ENCODE measurements at places on chromosomes 7 and 10.

DNA sequence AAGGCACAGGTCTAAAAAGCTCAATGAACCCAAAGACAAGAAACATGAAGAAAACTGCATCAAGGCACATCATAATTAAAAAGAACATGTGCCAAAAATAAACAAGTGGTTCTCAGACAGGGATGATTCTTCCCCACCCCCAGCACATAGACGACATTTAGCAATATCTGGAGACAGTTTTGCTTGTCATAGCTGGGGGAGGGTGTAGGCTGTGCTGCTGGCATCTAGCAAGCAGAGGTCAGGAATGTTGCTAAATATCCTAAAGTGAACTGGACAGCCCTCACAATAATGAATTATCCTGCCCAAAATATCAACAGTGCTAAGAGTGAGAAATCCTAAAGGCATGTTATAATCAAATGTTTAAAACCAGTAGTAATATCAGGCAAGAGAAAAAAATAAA, 122.6 kb downstream of the MICU1 start:
- DNase-seq = no peak

- no peak for DNase-seq
Observed at GRCh38 chr7:113796557-113796956, 122.3 kb downstream of the PPP1R3A start.

- DNase-seq = no peak
Observed at GRCh38 chr7:149685455-149685854, 87.9 kb downstream of the ZNF467 start.

DNA sequence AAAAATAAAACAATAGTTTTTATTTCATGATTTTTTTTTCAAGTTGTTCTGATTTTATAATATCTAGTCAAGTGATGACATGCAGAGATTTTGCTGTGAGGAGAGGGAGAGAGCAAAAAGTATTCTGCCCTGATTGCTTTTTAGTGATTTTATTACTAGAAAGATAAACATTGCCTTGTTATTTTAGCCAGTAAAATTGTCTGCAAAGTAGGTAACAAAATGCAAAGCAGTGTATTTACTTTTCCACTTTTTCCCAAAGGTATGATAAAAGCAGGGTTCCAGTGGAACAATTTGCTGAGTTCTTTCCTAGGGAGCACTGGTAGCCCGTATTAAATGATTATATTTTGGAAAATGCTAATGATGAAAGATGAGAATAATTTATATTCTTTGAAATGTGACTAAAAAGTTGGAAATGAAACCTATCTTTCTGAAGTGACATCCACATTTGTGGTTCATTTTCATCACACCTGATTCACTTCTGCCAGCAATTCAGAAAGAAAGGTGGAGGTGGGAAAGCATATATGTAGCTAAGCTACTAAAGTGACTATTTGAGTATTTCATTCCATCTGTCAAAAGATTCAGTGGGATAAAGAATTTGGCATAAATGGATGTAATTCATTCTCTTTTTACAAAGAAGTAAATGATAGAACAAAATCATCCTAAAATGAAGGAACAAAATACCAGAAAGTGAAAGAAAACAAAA, 300.3 kb downstream of the ADK start:
- no peak for DNase-seq

DNA sequence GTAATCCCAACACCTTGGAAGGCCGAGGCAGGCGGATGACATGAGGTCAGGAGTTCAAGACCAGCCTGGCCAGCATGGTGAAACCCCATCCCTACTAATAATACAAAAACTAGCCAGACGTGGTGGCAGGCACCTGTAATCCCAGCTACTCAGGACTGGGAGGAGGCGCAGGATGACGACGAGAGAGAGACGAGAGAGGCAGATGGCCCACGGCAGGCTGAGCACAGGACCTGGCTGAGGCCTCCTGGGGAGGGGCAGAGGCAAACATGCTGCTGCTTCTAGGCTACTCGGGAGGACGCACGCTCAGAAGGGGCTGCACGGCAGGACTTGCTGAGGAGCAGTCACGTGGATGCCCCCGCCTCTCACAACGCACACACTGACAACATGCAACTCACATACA, 22.4 kb downstream of the DIP2C start:
- DNase-seq = no peak

GRCh38 chr7:91942312-91942711, 1.6 kb downstream of the AKAP9 start:
- DNase-seq = no peak

DNA sequence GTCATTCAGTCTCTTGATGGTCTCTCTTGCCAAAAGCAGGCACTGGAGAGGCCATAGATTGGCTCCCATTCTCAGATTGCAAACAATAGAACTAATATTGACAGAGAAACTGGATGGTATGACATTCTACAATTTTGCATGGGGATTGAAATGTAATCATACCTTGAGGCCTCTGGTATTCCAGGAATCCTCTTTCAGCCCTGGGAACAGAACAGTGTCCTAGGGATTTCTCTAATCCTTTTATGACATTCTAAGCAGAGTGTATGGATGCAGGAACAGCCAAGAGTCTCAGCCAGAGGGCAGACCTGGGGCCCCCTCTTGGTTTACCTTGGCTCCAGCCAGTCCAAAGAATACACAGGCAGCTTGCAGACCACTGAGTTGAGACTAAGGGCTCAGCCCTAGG, 206.4 kb downstream of the KCNMA1 start:
- no peak for DNase-seq

DNA sequence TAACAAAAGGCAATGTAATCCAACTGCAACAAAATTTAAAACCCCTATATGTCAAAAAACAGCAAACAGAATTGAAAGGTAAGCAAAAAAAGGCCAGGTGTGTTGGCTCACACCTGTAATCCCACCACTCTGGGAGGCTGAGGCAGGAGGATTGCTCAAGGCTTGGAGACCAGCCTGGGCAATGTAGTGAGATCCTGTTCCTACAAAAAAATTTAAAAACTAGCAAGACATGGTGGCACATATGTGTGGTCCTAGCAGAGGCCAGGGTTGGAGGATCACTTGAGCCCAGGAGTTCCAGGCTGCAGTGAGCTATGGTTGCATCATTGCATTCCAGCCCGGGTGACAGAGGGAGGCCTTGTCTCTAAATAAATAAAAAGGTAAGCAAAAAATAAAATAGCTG, 212.1 kb upstream of the KLF14 start:
- no peak for DNase-seq

GRCh38 chr10:98431016-98431415, 15.7 kb downstream of the HPS1 start:
- no peak for DNase-seq

- DNase-seq = no peak
Observed at GRCh38 chr7:11650500-11650899, 181.5 kb downstream of the THSD7A start.

DNA sequence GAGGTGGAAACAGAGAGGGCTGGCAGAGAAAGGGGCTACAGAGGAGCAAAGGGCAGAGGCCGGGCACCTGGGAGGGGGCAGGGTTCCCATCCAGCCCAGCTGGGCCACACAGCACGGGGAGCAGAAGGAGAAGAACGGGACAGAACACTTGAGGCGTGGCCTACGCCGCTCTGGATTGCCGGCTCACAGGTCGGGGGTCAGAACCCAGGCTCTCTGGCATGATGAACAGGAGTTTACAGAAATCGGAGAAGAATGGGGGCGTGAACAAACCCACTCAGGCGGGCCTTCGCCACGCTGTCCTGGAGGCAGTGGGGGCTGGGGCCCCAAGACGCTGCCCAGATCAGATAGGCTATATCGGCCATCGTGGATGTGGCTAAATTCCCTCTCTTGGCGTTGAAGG, 362.2 kb upstream of the SHH start:
- no peak for DNase-seq

- no peak for DNase-seq
Observed at GRCh38 chr10:65346466-65346865, 1579.4 kb upstream of the LRRTM3 start.

DNA sequence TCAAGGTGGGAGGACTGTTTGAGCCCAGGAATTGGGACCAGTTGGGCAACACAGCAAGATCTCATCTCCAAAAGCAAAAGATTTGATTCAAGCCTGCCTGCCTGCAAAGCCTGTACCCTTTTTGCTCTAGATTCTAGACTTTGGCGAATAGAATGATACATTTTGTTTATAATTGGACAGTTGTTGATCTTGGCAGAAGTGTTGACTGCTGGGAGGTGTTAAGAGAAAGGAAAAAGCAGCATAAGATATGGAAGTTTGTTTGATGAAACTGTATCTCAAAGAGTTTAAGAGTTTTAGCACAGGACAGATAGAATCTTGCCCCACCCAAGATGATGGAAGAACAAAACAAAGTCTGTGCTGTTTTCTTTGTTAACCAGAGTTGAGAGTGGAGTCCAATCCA, 224.1 kb downstream of the AUTS2 start:
- no peak for DNase-seq

- DNase-seq = no peak
Observed at GRCh38 chr10:3750006-3750816, 34.8 kb downstream of the KLF6 start.

DNA sequence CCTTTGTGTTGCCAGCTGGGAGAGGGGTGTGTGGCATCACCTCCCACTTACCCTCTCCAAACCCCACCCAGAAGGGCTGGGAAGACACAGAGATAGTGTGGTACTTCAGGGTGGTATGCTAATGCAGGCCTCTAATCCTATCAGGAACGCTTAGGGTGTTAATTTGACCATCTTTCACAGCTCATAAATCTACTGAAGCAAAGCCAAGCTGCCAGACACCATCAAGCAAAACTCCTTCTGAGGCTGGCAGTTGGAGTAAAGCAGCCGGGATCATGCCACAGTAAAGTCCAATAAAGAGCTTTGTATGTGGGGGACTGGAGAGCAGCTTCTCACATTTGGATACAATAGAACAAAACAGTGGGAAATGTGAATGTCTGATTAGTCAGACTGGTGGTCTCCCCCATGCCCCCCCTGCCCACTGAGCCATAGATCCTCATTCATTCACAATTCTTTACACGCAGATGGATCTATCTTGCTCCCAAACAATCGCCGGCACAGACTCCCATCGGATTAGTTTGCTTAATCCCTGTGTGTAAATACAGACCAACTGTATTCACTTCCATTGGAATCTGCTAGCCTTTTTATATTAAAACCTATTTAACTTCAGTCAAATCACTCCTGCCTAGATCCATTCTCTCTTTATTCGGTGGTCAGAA, 29.6 kb downstream of the FGFBP3 start:
- DNase-seq = no peak

DNA sequence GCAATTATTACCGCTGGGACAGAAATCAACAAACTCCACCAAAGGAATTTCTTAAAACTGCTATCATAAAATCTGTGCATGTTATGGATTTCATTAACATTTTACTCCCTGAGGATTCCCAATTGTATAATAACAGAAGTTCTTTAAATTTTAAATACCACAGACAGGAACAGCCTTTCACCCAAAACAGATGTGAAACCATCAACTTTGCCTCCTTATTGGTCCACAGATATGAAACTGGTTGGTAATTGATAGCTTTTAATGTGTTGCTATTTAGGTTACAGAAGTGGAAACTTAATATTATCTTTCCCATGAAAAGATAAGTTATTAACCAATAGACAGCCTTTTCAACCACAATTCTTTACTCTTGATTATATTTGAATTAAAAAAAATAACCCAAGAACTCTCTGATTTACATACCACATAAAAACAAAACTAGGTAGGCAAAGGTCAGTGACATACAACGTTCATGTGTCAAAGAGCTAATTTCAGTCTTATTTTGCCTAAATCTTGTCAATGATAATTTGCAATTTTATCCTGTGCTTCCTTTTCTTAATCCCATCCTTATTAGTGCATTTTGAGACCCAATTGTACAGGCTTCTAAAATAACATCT, 90.0 kb downstream of the NRP1 start:
- DNase-seq = no peak

- DNase-seq = no peak
Observed at GRCh38 chr10:96292971-96293920, 11.0 kb upstream of the DNTT start.

GRCh38 chr7:75740846-75741497, 2.2 kb upstream of the HIP1 start:
- DNase-seq = no peak

DNA sequence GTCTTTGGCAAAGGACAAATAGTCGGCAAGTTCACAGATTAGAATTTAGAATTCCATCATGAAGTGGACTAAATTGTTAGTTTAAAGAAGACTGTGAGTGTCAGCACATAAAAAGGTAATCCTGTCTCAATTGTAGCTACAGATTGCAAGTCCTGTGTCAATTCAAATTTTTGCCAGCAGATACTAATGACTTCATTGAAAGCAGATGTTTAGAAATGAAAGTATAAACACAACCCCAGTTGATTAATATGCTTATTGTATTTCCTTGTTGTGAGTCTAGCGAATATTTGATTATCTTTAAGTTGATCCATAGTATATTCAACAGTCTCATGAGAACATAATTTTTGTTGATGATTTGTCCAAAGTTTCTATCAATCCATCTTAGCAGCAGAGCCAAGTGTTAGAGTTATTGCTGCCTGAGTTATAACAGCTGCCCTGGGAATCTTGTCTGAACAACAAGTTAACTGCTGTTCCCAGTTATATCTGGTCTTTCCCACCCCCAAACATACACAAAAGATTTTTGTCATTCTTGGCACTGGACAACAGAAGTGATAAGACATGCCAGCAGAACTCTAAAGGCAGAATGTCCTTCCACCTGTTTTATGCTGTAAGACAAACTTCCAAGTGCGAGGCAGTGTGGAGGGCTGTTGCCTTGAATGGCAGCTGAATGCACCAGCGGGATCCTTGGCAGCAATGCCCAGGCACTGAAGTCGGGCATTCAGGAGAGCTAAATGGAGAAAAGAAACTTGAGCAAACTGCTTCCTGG, 21.3 kb upstream of the HERPUD2 start:
- DNase-seq = no peak

DNA sequence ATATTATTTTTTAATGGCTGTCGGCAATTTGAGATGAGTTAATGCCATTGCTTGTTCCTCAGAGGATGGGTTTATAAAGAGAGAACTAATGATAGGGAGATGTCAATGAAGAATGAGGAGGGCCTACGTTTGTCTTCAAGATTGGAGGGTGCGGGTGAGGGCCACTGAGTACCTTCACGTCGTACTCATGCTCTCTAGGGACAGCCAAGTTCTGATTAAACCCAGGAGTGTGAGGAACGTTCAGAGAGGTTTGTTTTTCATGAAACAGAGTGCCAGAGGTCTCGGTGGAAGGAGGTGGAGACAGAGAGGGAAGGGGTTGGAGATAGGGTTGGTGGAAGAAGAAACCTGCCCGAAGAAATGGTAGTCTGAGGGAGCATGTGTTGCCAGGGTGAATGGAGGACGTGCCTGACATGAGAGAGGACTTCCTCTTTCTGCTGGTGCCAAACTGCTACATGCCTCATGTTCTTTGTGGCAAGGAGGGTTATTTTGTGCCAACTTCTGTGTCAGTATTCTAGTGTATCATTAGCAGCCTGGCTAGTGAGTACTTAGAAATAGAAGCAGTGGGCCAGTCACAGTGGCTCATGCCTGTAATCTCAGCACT, 8.9 kb downstream of the DHTKD1 start:
- no peak for DNase-seq

DNA sequence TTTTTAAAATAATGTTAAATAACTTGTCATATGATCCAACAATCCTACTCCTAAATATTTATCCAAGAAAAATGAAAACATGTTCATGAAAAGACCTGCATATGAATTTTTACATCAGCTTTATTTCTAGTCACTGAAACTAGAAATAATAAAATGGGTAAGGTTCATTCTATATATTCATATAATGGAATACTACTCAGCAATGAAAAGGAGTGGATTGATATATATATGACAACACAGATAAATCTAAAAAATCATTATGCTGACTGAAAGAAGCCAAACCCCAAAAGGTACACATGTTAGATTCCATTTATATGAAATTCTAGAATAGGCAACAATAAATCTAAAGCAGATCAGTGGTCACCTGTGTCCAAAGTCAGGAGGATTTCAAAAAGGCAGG, 84.9 kb upstream of the PCBD1 start:
- DNase-seq = no peak
